ENCODE measurements at places on chromosomes 12 and 14.

GRCh38 chr12:2142068-2142467 is 89.3 kb downstream of the CACNA1C start:
- no peak for DNase-seq

DNA sequence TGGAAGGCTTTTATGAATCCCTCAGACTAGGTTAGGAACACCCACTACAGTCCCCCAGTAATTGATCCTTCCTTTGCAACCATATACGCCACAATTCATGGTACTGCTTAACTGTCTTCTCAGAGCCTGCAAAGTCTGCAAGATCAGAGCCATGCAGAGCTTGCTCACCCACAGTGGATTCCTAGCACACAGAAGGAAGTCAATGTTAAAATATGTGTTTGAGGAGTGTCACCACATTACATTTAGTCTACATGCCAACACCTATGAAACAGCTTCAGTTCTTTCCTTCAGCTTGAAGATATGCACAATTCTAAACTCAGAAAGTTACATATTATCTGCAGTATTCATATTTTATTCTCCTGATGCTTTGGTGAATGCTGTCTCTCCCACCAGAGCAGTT is 138.5 kb downstream of the NDUFA12 start:
- no peak for DNase-seq

GRCh38 chr12:93106910-93107309 is 177.8 kb upstream of the EEA1 start:
- no peak for DNase-seq

- DNase-seq = peak; percentile 11
Observed at GRCh38 chr12:71799106-71799505, 40.5 kb upstream of the TBC1D15 start.

DNA sequence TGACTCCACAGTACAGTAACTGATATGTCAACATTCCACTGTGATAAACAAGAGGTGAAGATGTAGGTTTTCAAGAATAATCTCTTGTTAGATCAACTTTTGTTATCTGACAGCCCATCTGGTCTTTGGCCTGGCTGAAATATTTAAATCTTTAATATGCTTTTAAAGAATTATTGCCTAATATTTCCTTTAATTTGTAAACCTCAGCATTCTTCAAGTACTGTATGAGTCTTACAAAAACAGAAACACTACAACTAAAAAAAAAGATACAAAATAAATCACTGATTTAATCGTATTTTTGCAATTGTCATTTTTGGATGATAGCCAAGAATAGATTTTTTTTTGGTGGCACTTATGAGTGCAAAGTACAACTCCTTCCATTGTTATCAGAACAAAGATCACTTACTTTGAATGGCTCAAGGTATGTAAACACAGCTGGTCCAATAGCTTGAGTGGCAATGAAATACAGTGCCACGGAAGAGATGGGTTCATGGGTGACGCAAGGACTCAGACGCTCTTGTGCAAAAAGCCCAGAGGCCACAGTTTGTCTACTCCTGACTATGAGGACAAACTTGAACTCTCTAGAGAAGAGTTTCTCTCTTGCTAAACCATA is 109.5 kb downstream of the PAX9 start:
- DNase-seq = no peak

GRCh38 chr12:111442301-111443045 is 36.8 kb downstream of the SH2B3 start:
- DNase-seq = no peak

All from SW 1271 (cell line).